Activated T-cell treated with anti-CD3 and anti-CD28 coated beads, Interleukin-2, amount 50 U/mL, for 48 hours (primary cell): ENCODE measurements at places on chromosomes 3 and 15.

GRCh38 chr3:112333381-112334317 lies 693 bp downstream of the CD200 start:
- DNase-seq: no peak

GRCh38 chr3:87436781-87437543 lies 160.6 kb upstream of the POU1F1 start:
- no peak for DNase-seq

- no peak for DNase-seq
Observed at GRCh38 chr3:11956781-11957180, 47.4 kb upstream of the SYN2 start.

GRCh38 chr3:187406927-187407326 lies 38.7 kb downstream of the RTP4 start:
- DNase-seq: no peak

GRCh38 chr3:97815149-97815917 lies 6.5 kb upstream of the CRYBG3 start:
- DNase-seq: peak; percentile 63

GRCh38 chr3:67291287-67292252 lies 293.5 kb downstream of the KBTBD8 start:
- no peak for DNase-seq

DNA sequence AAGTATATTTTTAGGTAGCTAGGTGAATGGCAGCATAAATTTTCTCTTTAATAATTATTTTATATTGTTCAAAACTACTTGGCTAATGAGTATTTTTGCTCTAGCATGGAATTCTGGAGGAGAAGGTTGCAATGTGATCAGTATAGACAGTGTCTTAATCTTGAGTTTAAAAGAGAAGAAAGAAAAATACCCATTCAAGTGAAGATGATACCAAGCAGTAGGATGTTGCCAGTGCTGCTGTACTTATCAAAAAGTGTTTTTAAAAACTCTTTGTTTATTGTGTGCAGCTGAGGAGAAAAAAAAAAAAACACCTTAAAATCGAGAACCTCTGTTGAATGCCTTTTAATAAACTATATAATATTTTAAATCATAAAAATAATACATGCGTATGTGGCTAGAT lies 47.9 kb downstream of the STT3B start:
- no peak for DNase-seq

GRCh38 chr3:9784965-9785364 lies 7.3 kb downstream of the TADA3 start:
- DNase-seq: no peak

DNA sequence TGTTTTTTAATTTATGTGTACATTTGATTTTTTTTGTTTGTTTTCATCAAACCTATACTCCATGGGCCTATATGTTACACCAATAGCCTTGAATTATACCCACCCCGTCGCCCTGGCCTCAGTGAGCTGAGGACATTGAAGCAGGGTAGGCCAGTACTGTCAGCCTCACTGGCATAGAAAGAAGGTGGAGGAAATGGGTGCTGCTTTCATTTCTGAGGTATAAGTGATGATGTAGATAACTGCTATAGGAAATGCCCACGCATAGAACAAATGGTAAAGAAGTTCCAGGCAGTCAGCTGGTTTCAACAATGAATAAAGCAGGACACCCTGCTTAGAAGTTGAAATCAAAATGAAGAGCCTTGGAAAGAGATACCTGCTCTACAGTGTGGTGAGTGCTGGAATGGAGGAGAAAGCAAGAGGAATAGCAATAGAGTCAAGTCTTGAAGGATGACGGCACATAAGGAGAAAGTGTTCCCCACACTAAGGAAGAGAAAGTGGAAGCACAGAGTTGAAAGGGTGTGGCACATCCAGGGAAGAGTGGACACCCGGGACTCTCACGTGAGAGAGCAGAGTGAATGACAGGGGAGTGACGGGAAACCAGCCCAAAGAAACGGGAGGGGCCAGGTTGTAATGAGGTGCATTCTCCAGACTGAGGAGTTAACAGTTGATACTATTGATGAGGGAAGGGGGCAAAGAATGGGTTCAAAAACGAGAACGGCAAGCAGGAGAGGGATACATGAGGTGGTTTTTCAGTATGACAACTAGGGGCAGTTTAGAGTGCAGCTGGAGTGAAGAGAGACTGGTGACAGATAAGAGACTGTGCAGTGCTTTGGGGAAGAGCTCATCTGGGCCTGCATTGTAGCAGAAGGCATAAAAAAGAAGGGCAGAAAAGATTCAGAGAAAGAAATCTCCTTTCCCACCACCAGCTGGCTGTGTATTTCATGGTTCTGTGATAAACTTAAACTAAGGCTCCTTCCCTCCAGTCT lies 70.5 kb downstream of the KLHL25 start:
- DNase-seq: no peak

- no peak for DNase-seq
Observed at GRCh38 chr3:160879859-160880258, 123.8 kb downstream of the PPM1L start.

GRCh38 chr15:25900431-25900830 lies 37.3 kb upstream of the ATP10A start:
- DNase-seq: no peak

DNA sequence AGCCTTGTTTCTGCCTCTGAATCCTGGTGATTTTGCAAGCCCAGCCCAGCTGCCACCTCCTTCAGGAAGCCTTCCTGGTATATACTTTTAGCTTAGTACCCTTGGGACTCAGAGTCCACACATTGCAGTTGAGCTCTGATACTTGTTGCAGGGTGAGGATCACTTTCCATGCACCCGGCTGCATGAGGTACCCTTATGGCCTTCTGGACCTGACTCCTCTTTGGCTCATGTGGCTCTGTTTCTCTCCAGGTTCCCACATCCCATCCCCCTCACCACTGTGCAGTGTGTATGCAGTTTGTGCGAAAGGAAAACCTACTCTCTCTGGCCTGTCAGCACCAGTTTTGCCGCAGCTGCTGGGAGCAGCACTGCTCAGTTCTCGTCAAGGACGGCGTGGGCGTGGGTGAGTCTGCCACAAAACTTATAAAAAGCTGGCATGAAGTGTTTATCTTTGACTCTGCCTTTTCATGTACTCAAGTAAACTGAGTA lies 23.1 kb upstream of the P4HTM start:
- peak; percentile 58 for DNase-seq

GRCh38 chr3:29606416-29606815 lies 325.5 kb downstream of the RBMS3 start:
- DNase-seq: no peak

GRCh38 chr3:15325228-15325627 lies 7.2 kb downstream of the SH3BP5 start:
- no peak for DNase-seq
